Stimulated activated CD8-positive, alpha-beta memory T cell treated with anti-CD3 and anti-CD28 coated beads, Interleukin-4, amount 100 ng/mL, for 1 hour (primary cell): ENCODE measurements at places on chromosomes 2 and 18.

DNA sequence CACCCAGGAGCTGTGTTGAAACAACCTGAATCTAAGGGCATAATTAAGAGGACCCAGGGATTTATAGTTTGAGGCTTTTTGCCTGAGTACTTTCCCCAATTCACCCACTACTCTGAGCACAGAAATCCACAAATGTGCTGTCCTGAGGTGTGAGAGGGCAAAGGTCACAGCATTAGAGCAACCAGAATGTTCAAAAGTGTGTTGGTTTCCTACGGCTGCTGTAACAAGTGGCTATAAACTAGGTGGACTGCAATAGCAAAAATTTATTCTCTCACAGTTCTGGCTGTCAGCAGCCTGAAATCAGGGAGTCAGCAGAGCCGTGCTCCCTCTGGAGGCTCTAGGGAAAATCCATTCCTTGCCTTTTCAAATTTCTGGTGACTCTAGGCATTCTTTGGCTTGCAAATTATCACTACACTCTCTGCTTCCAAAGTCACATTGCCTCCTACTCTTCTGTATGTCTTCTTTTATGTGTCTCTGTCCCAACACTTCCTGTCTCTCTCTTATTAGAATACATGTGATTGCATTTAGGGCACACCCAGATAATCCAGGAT, 91.4 kb upstream of the TACR1 start:
- no peak for DNase-seq

DNA sequence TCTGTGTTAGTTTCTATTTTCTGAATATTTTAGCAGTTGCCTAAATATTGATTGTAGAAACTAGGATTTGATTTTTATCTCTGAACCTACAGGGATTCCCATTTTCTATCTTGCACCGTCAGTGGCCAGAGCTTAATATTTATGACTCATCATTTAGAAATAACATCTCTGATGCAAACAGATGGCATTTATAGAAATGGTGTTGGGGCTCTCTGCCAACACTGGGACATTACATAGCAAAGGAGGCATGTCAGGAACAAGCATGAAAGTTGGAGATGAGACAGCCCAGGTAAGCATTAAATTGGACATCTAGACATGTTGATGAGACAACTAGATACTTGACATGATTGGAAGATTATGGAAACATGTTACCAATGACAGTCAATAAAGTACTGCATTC, 165.3 kb upstream of the SYT4 start:
- DNase-seq, result no peak

DNA sequence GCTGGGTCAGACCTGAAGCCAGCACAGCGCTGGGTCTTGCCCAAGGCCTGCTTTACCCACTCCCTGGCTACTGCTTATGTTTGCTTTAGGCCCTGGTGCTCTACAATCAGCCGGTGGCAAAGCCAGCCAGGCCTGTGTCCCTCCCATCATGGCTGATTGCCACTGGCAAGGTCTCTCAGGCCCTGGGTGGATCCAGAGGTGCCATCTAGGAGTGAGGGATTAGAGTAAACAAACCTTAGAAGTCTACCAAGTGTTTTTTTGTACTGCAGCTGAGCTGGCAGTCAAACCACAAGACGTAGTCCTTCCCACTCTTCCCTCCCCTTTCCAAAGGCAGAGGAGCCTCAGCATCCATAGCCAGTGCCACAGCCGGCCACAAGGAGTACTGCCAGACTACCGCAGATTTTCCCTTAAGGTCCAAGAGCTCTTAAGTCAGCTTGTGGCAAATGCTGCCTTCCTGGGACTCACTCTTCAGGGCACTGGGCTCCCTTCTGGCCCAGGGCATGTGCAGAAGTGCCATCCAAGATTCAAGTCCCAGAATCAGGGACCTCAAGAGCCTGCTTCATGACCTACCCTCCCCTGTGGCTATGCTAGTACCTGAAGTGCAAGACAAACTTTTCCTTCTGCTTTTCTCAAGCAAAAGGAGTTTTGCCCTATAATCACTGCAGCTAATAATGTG, 20.0 kb downstream of the IL1RL2 start:
- DNase-seq, result no peak

- DNase-seq, result no peak
Measured at GRCh38 chr2:115549611-115550130, 1107.2 kb downstream of the DPP10 start.

DNA sequence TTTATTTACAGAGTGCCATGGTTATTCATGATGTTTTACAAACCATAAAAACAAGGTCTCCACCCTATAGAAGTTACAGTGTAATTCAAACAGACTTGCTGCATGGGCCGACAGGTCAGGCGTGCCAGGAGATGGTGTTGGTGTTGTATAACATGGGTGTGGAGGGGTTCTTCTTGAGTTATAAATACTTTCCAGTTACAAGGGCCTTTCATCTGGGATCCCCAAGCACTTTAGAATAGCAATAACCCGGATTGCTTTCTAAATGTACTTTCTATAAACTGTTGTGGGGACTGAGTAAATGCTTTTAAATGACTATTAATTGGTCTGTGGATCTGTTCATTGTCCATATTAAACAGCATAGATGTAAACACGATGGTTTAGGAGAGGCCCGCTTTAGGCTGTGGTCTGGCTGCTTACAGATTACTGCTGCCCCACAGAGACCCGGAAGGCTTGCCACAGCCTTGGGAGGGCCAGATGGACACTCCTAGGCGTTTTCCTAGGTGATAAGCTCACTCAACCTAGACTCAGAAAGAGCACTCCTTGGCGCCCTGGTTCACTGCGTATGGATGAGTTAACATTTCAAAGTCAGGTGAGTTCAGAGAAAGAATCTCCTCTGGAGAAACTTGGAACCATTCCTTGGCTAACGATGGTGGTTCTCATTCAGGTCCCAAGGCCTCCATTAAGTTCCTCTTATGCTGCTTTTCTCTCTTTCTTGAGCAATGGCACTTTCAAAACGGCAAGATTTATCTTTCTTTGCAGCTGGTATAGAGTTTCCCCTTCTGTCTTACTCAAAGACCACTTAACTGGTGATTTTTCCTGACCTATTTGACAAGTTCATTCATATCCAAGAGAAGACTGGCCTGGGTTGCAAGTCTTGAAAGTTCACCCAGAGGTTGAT, 3.6 kb upstream of the KIAA2012 start:
- DNase-seq, result no peak

DNA sequence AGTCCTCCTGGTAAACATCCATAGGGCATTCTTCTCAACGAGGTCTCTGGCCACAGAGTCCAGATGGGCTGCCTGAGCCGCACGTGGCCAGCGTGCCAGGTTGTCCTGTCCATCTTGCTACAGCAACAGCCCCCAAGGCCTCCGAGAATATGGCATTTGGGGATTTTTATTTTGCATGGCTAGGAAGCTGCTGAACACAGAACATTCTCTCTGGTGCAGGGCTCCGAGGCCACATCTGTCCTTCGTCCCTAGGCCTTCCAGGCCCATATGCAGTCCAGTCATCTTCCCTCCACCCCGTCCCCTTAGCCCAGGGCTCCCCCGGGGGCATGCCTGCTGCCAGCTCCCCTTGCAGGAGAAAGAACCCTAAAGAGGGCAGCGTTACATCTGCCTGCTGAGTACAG, 2.3 kb downstream of the HDAC4 start:
- DNase-seq, result no peak

DNA sequence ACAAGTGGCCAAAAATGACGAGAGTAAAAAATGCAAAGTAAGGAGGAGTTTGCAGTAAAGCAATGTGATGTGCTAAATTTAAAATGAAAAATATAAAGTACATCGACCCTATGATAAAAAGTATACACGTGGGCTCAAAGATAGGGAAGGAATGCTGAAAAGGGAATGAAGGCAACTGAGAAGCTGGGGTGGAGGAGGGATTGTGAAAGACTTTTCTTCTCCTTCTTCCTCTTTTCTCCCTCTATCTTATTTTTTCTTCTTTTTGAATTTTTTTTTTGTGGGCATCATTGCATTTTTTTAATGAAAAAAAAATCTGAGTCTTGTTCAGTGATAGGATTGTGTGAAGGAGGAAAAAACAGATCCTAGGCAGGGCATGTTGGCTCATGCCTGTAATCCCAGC, 57.6 kb upstream of the STK17B start:
- DNase-seq, result no peak

DNA sequence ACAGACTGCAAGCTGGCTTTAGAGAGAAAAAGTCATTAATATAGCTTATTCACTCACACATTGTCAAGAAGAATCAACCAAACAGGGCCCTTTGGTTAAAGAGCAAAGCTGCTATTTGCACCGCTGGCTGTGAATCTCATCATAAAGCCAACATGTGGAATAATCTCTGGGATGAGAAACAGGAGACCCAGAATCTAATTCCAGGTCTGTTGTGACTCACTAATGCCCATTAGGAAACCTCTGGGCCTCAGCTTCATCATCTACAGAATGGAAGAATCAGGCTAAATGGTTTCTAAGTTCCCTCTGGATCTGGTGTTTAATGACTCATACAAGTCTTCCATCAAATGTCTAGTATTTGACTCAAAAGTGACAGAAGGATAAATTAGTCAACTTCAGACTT, 591.7 kb upstream of the DDX18 start:
- DNase-seq, result no peak

- no peak for DNase-seq
Measured at GRCh38 chr2:181457741-181458425, 697 bp downstream of the ITGA4 start.
